ENCODE measurements at places on chromosomes 7 and 10.

DNA sequence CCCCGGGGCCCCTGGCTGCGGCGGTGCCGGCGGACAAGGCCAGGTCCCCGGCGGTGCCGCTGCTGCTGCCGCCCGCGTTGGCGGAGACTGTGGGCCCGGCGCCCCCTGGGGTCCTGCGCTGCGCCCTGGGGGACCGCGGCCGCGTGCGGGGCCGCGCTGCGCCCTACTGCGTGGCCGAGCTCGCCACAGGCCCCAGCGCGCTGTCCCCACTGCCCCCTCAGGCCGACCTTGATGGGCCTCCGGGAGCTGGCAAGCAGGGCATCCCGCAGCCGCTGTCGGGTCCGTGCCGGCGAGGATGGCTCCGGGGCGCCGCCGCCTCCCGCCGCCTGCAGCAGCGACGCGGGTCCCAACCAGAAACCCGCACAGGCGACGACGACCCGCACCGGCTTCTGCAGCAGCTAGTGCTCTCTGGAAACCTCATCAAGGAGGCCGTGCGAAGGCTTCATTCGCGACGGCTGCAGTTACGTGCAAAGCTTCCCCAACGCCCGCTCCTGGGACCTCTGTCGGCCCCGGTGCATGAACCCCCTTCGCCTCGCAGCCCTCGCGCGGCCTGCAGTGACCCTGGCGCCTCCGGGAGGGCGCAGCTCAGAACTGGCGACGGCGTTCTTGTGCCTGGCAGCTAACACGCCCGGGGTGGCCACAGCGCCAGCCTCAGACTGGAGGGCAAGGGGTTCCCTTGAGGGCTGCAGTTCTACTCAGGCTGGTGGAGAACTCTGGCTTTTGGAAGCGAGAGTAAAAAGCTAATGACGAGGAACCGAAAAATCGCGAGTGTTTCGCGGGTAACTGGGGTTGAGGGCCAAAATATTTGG, 804 bp downstream of the FRAT1 start:
- peak; percentile 44 for DNase-seq

GRCh38 chr10:78164702-78165101, 131.0 kb downstream of the RPS24 start:
- DNase-seq = peak; percentile 52

DNA sequence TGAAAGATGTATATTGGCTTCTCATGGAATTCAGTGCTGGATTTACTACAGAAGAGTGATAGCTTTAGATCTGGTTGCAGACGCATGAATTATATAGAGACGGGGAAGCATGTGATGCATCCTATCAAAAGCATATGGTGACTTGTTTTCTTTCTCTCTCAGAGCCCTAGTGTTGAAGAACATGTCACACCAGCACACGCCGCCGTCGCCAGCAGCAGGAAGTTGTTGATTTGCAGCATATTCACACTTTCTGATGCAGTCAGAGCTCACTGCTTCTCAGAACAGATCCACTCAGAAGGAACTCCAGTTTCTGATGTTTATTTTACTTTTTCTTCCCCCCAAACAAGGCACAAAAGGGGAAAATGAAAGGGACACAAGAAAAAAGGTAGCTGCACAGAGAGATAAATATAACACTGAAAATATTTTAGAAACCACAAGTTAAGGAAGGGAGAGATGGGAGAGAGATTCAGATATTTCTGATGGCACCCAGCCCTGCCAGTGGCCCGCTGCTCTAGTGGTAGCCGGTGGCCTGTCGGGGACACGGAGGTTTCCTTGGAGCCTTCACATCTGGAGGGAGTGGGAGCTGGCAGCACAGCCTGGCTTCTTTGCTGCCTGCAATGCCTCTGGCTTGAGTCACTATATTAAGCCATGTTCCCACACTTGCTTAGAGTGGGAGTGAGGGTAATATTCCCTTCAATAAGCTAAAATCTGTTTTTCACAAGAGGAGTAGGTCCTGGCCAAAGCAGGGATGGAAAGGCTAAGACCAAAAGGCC, 123.2 kb downstream of the NRP1 start:
- peak; percentile 46 for DNase-seq

GRCh38 chr7:10952588-10952987, 21.1 kb upstream of the PHF14 start:
- DNase-seq = no peak

GRCh38 chr7:12694817-12695216, 7.4 kb downstream of the ARL4A start:
- no peak for DNase-seq

- no peak for DNase-seq
These were observed 36.5 kb downstream of the ITPRID1 start for GRCh38 chr7:31550432-31550831.

Measured in muscle of leg (tissue), 16 donors.